NCI-H82 (cell line): ENCODE measurements at places on chromosomes 12 and 14.

GRCh38 chr14:81511111-81511904 lies 22.3 kb downstream of the SEL1L start:
- DNase-seq = no peak

DNA sequence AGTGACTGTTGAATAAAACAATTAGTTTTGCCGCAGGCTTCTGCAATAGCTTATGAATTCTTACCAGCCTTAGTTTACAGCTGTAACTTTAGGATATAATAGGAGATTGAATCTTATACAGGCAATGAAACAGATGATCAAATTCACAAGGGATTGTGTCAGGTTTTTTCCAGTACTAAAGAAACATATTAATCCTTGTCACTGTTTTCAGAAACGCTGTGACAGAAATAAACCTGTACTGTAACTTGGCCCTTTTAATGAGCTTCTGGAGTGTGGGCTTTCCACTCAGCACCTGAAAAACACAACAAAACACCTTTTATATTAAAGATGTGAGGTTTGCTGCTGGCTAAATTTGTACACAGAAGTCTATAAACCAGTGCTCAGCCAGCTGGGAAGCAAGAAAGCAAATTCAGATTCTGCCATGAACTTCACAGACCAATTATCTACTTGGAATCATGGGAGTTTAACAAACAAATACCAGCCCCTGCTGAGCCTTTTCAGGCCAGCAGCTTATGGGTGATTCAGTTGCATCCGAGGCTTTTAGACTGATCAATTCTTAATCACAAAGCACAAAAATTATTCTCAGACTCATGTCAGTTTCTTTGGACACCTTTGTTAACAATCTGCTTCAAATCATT lies 109.5 kb downstream of the FOXG1 start:
- peak; percentile 72 for DNase-seq

DNA sequence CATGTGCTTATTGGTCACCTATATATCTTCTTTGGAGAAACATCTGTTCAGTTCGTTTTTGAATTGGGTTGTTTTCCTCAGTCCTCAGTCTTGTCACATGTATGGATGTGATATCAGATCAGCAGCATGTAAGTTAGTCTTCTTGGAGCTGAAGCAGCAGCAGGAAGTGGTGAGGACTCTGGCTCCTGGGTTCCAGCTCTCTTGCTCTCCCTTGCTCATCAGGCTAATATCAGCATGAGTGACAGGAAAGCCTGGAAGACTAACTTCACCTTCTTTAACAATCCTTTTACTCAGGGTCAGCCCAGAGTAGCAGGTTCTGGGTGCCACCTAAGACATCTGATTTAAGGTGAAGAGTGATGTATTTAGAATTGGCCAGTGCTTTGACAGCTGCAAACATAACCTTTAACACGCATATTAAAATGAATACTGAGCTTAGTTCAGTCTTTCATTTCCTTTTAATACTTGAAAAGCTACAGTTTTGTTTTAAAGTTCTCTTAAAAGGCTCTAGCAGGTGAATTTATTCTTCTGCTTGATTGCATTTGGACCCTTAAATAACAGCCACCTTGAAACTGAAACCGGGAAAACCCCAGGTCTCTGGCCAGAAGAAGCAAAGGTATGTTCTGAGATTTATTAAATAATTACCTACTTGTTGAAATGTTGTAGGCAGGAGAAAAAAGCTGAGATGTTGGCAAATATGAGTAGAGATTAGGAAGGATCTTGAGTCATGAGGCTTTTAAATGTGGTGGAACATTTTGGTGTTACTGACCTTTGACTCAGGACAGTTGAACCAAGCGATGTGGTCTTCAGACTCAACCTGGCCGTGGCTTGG lies 54.3 kb downstream of the DRAM1 start:
- no peak for DNase-seq

GRCh38 chr12:53380794-53381730 lies 1.1 kb downstream of the SP1 start:
- DNase-seq = peak; percentile 42

- DNase-seq = no peak
Observed at GRCh38 chr12:54463484-54463883, 9.9 kb downstream of the GTSF1 start.

GRCh38 chr14:60064491-60065072 lies 27.1 kb upstream of the PCNX4 start:
- peak; percentile 38 for DNase-seq

DNA sequence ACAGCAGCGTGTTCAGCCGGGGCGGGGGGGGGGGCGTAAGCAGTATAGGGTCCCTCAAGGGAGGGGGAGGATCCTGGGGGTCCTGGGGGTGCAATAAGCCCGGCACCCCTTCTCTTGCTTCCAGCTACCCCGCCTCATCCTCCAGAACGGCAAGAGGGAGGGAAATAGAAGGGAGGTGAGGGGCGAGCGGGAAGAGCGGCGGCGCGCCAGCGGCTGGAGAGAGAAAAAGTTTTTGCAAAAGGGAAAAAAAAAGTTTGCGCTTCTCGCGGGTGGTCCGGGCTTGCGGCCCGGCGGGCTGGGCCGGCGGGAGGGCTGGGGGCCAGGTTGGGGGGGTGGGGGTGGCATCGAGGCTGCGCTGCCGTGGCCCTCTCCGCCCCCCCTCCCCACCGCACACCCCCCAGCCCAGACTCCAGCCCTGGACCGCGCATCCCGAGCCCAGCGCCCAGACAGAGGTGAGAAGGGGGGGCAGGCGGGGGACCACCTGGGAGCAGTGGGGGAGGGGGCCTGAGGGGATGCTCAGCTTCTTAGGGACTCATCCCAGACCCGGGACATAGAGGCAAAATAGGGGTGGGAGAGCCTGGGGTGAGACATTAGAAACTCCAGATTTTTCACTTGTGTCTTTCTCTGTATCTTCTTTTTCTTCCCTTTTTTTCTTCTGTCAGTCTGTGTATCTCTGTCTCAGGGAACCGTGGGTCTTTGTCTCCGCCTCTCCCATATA lies at the start of gene GLI1:
TSS of gene GLI1 (plus strand) at position 36 of the 718 bp plus-strand sequence. CDS start 3,907 bp downstream, outside the sequence.
- DNase-seq = peak; percentile 56

DNA sequence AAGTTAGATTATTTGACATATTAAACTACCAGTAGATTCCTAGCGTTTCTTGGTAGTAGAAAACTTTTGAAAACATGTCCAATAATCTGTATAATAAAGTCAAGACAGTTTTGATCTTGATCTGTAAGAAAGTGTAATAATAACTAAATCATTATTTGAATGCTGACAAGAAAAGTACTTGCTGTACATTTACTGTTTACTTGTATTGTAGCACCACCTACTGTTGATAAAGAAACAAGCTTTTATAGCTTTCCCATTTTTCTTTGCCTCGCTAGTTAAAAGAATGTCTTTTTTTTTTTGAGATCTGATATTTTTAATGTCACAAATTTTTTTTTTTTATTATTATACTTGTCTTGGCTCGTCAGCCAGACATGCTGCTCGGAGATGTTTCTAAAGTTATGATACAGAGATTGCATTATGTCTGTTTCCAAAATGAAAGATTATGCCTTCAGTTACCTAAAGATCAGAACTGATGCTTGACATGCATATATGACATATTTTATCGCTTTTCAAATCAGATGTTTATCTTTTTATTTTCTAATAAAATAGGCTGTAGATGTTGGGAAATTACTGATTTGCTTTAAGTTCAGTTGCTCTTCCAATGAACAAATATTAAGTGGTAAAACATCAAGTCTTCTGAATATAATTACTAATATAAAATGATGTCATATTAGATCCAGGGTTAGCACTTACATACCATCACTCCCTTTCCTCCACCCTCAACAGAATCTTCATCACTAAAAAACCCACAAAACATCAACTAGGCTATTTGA lies 140.5 kb downstream of the AKAP6 start:
- peak; percentile 33 for DNase-seq

DNA sequence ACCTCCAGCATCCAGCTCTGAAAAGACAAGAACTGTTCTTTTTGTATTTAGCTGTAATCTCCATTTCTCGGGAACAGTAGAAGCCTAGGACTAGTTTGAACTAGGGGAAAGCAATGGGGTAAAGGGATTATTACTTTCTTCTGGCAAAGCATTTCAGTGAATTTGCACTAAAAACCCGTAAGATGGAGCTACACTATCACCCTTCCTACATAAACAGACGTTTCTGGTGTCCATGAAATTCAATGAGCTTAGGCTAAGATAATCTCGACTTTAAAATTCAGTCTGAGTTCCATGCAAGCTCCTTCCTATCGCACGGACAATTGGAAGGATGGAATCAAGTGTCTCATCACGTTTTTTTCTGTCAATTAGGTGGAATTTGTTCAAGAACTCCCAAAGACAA lies 24.0 kb downstream of the ACSM4 start:
- no peak for DNase-seq

DNA sequence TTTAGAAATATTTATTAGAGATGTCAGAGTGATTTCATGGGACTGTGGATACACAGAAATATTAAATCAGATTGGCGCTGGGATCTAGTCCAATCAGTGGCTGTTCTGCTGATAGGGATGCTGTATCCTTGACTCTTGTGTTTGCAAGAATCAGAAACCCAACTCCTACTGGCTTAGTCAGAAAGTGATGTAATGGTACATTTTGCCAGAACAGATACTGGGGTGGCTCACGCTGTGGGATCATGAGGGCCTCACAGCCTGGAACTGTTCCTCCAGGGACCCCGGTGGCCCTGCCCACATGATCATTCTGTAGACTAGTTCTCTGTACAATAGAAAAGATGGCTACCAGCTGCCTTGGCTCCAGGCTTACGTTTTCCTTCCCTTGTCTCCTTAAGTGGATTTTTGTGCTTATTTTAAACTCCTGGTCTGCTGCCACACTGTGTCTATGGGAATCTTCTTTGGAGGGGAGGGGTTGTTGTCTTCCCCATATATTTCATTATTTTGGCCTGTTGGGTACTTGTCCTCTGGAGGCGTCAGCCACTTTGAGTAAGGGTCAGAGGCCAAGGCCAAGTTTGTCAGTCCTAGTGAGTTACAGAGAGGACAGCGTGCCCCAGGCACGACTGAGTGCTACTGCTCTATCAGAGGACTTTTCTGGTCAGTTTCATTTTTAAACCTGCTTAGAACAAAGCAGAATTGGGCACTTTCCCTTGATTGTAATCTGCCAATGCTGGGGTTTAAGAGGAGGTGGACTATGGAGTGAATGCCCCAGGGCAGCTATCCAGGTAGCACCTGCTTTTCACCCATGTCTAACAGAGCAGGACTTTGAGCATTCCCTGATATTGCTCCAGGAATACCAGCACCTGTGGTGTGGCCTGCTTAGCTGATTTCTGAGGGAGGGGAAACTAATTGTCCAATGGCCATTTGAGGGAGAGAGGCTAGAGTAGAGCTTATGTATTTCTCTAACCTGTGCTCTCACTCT lies 164.3 kb downstream of the SLC5A8 start:
- DNase-seq = no peak

DNA sequence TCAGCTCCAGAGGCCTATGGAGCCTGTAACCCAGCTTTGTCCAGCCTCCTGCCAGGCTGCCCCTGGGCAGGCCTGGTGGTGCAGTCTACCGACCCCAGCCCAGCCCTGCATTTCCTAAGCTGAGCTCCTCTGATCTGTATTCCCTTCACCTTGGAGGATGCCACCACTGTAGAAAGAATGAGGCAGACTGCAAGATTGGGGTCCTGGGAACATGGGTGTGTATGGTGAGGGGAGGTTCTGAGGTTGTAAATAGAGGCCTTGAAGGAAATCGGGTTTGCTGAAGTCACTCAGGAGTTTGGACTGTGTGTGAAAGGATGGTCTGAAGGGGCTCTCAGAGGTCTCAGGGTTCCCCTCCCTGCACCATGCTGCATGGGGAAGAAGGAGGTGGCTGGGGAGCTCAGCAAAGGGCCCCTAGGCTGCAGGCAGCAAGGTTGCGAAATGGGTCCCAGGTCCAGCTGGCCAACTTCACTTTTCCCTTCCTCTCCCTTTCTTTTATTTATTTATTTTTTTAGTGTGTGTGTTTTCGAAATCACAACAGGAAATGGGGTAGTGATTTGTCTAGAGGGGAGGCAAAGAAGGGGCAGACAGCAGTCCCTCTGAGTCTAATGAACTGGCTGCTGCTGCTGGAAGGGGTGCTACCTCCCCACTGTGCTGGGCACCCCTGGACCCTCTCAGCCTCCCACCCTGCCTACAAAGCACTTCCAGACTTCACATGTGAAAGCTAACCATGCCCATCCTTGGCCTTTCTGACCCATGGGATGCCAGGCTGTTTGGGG lies 1.2 kb upstream of the LRP1-AS start:
- no peak for DNase-seq

DNA sequence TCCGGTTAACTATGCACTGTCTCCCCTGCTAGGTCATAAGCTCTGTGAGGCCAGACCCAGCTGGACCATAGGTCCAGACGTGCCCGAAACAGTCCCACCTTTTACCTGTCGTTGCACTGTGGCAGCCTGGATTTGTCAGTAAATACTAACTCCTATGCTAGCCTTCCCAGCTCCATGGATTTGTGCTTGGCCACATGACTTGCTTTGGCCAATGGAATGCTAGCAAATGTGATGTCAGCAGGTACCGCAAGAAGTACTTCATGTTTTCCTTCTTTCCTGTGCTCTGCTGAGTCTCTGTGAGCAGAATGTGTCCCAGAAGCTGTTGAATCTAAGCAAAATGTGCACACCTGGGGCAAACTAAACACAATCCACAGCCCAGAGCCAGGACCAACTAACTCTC lies 157.2 kb downstream of the ANO2 start:
- no peak for DNase-seq

DNA sequence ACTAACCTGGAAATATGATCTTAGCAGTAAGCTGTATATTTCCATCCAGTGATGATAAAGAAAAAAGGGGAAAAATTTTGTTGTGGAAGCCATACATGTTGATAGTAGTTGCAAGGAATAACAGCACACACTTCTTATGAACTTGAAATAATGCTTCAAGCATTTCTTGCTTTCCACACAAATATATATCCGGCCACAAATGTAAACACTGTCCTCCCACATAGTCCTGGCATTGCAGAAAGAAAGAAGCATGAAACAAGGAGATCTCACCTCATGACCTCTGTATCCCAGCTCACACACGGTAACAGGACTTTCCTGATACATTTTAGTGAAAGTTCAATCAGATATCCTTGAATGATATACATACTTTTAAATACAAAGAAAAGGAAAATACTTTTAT lies 56.0 kb downstream of the LLPH start:
- no peak for DNase-seq

GRCh38 chr14:77342726-77343397 lies 22.0 kb downstream of the GSTZ1 start:
- no peak for DNase-seq
